ENCODE measurements at places on chromosomes 3 and 15.

DNA sequence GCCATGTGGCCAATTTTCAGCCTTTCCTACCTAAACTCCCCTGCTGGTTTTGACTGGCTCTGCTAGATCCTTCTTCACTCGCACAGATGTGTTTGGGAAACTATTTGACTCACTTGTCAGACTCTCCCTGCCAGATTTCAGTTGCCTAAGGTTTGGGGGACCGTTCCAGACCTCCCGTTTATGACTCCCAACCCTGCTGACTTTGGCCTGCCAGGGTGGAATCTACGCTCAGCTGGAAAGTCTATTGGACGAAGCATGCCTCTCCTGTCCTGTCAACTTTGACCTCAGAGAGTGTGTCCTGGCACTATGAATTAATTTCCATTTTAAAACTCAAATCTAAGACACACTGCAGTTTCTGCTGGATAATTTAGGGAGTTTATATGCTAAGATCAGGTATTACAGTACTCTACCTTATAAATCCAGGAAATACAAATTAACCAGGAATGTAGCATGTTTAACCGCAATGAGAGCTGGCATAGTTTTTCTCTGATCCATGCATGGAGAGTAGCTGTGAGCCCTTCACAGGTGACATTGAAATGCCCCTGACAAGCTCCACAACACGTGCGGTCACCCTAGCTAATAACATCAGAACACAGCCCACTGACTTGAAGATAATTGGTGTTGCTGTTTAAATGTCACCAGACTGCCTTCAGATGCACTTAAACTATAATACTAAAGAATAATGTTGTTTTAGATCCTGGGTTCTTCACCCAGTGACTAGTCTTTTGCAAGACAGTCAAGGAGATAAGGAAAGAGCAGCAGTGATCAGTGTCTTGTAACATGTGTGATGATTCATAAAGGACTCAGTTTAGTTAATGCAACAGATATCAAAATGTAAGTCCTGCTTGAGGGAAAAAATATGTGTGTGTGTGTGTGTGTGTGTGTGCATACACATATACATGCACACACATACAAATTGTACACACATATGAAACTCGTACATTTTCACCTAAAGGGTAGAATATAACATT is 223.0 kb upstream of the MCTP2 start:
- peak; percentile 57 for DNase-seq

DNA sequence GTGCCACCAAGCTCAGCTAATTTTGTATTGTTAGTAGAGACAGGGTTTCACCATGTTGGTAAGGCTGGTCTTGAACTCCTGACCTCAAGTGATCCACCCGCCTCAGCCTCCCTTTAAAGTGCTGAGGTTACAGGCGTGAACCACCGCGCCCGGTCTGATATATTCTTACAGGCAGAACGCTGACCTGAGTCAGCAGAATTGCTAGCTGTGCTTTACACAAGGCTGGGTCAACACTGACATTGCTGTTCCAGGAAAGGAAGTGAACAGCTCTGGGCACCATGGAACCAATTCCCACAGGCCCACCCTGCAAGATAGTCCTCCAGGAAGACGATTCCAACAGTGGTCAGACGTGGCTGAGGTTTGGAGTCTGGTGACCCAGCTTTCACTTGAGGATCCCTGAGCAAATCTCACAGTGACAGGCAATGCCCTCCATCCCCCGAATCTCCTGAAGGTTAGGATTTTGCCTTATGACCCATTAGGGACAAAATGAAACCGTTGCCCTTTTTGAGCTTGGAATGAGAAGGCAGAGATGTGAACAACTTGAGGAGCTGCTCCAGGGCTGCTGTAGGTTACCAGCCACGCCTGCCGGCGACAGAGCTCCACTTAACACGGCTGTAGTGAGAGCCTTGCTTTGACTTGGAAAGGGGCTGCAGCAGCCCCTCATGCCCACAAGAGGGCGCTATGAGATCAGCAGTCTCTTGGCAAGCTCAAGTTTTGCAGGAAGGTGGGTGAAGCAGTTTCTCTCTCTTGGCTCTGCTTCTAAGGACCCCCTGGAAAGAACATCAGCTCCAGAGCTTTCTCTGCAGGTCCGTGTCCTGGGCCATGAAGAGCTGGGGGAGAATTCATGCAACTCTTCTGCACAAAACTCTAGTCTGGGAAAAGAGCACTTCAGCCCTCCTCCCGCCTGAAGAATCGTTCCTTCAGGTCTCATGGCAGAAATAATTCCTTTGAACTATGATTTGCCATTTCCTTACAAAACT is 74.1 kb downstream of the SENP2 start:
- DNase-seq = peak; percentile 76

DNA sequence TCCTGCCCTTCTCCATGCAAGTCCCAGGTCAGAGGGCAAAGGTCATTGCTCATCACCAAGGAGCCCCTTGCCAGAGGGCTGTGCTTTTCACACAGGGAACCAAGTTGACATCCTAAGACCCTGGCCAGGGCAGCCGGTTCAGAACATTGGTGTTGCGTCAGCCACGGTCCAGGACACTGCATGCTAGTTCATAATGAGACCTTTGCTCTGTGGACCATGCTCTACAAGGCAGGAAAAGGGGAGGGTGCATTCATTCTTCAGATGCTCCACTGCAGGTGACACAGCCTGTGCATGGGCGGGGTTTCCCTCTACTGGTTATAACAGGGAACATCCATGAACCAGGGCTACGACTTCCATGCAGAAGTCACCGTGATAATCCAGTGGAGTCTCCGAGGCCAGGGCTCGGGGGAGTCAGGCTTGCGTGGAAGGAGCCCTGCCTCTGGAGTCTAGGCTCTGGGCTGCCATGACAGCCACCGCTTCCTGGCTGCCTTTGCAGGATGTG is 81.6 kb downstream of the OCA2 start:
- no peak for DNase-seq

DNA sequence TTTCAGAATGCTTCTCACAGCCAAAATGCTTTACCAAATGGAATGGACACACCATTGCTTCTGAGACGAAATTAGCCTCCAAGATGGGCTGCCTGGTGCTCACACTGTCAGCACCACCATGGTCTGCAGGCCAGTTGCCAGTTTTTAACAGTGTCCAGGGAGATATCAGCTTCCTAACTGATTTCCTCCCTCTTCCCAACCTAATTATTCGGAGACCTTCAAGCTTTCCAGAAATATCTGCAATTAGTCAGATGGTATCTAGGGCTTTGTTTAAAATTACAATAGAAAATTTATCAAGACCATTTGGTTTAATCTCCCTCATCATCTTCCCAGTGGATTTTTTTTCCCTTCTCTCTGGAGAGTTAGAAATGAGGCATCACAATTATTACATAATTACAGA is 287.5 kb downstream of the ZPLD1 start:
- no peak for DNase-seq

GRCh38 chr15:27330326-27330725 is 359.3 kb downstream of the GABRG3 start:
- DNase-seq = no peak

DNA sequence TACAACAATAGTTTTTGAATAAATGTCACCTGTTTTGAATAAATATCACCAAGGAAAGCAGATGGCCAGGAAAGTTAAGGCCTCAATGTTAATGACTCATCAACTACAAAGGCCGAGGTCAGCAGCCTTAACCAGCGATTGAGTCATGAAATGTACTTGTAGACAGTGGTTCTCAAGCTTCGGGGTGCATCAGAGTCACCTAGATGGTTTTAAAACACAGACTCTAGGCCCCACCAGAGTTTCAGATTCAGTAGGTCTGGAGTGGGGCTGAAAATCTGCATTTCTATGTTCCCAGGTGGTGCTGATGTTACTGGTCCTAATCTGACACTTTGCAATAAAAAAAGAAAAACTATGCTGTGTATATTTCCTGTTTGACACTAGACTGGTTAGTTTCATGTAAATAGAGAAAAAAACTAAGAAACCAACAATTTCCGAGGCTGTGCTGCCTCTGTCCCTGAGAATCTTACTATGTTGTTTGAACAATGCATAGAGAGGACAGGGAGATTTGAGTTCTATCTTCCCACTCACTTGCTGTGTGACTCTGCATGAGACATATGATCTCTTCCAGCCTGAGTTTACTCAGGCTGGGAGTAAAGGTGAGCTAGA is 9.8 kb downstream of the RAB27A start:
- DNase-seq = peak; percentile 98

GRCh38 chr3:54366007-54366750 is 243.8 kb downstream of the CACNA2D3 start:
- no peak for DNase-seq

DNA sequence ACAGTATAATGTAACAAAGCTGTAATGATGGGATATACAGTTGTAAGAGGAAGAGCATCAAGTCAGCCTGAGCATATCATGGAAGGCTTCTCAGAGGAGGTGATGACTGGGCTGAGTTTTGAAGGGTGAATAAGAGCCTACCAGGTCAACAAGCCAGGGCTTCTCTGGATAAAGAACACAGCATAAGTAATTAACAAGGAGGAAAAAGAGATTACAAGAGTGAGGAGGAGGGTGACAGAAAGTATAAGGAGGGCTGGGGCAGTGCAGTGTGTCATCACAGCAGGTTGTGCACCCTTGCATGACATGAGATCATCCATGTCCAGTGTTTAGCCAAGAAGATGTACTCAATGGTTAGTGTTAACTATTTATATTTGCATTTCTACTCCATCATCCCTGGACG is 16.9 kb upstream of the SPATA12 start:
- DNase-seq = no peak

- DNase-seq = no peak
Measured at GRCh38 chr3:66449411-66449974, 51.3 kb downstream of the LRIG1 start.

GRCh38 chr3:127497676-127498075 is 92.9 kb downstream of the TPRA1 start:
- no peak for DNase-seq

DNA sequence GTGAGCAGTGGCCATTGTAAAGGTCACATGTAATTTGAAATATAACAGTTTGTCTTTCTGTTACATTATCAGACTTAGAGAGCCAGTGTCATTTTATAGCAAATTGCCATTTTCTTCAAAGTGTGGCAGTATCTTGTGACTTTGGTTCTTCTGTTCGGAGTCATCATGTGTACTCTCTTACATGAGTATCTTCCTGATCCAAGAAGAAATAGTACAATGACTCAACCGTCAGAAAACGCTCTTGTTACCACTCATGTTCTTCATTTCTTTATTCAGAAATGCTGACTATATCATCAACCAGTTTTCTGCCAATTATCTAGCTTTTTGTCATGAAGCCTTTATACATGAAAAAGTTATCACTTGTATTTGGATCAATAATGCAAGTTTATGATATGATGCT is 93.6 kb upstream of the CGNL1 start:
- DNase-seq = no peak

DNA sequence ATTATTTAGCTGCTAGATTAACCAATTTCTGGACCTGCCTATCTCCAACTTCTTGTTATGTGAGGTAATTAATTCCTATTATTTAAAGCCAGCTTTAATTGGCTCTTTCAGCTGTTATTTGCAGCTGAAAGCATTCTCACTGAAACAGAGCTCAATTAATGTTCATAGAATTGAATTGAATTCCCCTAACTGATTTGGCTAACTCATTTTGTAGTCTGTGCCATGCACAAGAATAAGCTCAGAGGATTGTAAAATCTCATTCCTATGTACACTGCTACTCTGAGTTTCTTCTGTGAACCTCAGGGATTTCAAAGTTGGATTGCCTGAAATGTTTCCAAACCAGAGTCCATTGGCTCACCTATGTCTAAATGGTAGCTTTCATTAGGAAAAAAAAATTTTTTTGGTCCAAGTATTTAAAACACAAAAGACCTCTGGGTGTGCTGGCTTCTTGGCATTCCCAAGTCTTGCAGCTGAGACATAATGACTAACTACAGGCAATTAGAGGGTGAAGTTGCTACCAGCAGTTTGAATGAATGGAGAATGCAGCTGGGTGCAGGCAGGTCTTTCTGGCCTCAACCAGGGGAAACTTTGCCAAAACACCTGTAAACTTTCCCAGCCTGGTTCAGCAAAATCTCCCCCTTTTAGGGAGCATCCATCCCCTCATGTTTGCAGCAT is 134.3 kb downstream of the EDEM1 start:
- DNase-seq = no peak

DNA sequence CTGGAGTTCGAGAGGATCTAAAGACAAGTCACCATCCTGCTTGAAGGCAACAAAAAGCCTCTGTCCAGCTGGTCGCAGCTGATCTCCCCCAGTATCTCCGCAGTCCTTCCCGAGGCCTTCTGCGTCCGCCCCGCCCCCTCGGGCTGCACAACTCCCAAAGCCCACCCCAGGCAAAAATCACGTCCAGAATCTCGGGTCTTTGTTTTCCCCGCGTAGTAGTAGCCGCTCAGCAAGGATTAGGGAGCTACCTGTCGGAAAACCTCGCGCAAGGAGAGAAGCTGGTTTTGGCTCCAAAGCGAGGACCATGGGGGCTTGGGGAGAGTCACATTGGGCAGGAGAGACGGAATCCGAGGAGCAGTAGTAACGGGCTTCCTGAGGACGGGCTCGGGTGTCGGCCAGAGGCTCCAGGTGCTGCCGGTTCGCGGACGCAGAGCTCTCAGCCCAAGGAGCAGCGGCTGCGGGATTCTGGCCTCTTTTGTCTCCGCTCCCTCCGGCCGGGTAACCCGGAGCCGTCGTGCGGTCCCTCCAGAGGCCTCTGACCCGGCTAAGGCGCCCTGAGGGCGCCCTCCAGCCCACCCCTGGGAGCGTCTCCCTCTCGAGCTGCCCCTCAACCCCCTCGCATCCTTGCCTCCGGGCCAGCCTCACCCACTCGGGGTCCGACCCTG is 401 bp downstream of the ZSCAN29 start:
- DNase-seq = peak; percentile 15

- no peak for DNase-seq
Measured at GRCh38 chr15:96180087-96180748, 150.3 kb upstream of the NR2F2 start.

DNA sequence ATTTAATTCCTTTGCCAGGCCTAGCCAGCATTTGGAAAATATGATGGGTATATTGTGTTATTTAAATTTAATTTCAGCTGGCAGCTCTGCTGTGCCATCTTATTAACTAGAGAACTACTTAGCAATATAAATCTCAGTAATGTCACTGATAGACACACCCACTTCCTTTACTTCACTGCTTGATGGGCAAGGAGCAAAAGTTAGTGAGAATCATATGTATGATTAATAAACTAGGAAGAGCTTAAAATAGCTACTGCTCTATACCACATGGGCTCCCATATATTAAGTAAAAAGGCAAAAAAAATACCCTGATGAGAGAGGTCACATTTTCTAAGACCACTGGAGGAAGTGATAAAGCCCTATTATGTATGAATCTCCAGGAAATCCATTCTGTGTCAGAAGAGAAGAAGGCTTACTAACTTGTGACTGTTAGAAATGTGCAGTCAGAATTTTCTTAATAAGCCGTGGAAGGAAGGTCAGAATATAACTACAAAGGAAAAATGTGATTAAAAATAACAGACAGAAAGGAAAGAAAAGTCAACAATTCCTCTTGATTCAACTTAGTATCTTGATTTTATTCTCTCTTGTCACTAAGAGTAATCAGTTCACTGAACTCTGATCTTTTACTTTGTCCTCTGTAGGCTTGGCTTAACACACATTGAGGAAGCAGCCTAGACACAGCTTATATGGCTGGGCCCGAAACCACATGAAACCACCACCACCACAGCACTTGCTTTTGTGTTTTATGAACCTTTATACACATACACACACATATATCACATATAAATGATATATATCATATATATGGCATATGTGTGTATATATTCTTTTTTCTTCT is 1233.9 kb upstream of the ALCAM start:
- no peak for DNase-seq

- DNase-seq = no peak
Measured at GRCh38 chr3:184953401-184953800, 141.4 kb downstream of the VPS8 start.
